ENCODE measurements at places on chromosomes 11 and 22. TPM values are rescaled to one million over a fixed set of nuclear protein-coding genes. Genes with fewer than 3 reads are reported as not detected.

- peaks cover 5% of the 10 kb centered on the region for H3K36me3 ChIP-seq
- no peak overlapping the region for H3K4me3 ChIP-seq
- peak overlapping the region; percentile 57 for H3K27ac ChIP-seq
Observed at GRCh38 chr22:17950651-17951214, 73.6 kb downstream of the MICAL3 start.

- peaks cover 4% of the 10 kb centered on the region for H3K27me3 ChIP-seq
- H3K27ac ChIP-seq = no peak overlapping the region
- no peaks in the 10 kb centered on the region for H3K36me3 ChIP-seq
- no peak overlapping the region for H3K4me3 ChIP-seq
- no peak for DNase-seq
Observed at GRCh38 chr11:88813233-88813915, 252.4 kb downstream of the GRM5 start.

The OR8G1 gene
- total RNA-seq = not detected

The ARFIP2 gene
- 77.3 TPM for total RNA-seq

The CCDC81 gene
- total RNA-seq = 0.79 TPM
